Stimulated activated CD4-positive, alpha-beta T cell treated with anti-CD3 and anti-CD28 coated beads, Interleukin-12 subunit alpha, Interleukin-12 subunit beta, amount 100 ng/mL, for 4 hours (primary cell): ENCODE measurements at places on chromosomes 7 and 10.

DNA sequence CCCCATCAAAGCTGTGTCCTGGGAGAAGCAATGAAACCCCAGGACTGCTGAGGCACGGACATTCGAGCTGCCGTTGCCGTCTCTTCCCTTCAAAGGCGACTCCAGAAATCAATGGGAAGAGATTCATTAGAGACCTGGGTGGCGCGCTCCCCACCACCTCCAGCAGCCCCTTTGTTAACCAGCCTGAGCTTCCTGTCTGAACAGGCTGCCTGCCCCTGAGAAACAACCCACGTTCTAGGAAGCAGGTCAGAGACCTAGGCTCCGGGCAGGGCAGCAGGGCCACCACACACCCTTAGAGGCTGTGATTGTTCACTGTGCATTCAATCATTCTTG, 110.9 kb upstream of the PPIF start:
- no peak for DNase-seq

DNA sequence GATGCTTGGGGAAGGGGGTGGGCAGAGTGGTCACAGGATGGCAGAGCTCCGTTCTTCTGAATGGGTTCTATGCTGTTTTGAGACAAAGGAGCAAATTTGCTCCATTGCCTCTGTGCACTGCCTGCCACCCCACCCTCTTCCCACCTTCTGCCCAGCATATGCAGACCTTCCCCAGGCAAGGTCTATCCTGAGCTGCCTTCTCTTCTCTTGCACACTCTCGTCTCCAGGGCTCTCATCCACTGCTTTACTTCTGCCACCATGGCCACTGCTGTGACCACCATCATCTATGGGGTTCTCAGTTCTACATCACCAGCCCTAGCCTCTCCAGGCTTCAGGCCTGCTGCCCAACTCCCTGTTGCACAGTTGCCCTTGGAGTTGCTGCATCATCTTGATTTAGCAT, 230.4 kb downstream of the TMEM178B start:
- no peak for DNase-seq

- DNase-seq: no peak
Observed at GRCh38 chr7:44073664-44074348, 8.4 kb upstream of the PGAM2 start.

DNA sequence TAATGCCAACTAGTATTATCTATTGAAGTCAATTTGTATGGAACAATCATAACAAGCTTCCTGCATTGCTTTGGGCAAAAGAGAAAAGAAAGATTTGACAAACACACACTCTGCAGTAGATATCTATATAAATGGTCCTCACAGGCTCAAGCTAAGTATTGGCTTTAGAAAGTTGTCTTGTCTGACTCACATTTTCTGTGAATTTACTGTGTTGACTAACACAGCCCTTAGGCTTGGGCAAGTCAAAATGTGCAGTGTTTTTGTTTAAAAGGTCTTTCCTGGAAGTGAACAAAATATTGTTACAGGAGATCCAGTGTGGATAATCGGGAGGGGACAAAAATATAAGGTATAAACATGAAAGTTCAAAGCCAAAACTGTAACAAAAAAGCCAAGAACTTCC, 194.4 kb downstream of the RELN start:
- no peak for DNase-seq

- no peak for DNase-seq
Observed at GRCh38 chr7:105650382-105650970, 69.2 kb upstream of the EFCAB10 start.

DNA sequence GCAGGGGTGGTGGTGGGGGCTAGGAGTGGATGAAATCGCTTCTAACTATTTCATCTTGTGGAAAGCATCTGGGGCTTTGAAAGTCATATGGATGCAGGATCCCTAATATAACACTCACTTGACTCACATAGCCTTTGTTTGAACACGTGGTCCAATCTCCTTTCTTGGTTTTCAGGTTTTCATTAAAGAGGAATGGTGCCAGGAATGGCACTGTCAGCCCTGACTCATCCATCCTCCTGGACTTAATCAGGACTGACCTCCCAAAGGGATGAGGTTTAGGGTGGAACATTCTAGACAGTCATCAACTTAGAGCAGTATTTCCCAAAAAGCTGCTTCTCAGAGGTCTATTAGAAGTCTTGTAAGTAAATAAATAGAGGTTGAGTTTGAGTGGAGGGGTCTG, 162.0 kb upstream of the PLXNA4 start:
- DNase-seq: no peak

DNA sequence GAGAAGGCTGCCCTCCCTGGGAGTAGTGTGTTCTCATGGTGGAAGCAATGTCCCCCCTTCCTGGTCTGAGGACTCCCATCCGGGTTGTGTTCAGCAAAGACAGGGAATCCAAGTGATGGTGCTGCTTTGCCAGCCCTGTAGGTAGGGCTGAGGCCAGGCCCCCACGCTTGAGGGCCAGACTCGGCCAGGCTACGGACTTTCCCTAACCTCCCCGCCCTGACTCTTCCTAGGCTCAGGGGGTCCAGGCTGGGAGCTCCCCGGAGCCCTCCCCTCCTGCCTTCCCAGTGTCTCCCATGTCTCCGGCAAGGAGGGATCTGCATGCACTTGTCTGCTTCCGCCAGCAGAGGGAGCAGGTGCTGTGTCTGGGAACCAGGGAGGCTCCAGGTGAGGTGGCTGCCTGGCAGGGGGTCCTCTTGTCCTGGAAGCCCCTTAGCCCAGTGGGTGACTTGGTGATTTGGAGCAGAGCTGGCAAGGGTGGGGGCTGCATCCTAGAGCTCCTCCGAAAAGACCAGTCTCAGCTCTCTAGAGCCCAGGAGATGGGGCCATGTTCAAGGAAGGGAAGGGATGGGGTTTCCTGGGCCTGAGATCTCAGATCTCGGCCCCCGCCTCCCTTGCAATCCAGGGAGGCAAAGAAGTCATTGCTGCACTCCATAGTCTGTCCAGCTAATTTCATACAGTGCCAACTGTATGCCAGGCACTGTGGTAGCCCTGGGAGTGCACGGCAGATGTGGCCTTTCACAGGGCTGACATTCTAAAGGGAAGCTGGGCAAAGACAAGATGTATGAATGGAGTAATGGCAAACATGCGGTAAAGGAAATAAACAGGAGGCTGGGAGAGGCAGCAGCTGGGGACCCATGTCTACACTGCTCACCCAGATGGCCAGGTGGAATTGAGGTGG, 20.3 kb upstream of the SFRP5 start:
- DNase-seq: peak; percentile 68

DNA sequence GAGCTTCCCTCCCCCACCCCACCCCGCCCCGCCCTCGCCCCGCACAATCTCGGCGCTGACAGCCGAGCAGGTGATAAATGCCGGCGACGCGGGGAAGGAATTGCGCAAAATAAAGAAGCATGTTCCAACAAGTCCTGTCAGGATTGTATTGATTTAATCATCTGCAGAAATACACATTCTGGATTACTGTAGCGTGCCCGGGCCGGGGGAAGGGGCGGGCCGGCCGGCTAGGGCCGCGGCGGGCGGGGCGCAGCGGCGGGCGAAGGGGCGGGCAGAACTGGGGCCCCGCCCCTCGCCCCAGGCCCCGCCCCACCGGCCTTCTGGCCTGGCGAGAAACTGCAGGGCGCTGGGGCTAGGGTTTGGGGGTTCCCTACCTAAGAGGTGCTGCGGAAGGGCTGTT, 88.9 kb upstream of the PAX2 start:
- DNase-seq: no peak

- no peak for DNase-seq
Observed at GRCh38 chr7:43716598-43716997, 12.7 kb downstream of the COA1 start.

DNA sequence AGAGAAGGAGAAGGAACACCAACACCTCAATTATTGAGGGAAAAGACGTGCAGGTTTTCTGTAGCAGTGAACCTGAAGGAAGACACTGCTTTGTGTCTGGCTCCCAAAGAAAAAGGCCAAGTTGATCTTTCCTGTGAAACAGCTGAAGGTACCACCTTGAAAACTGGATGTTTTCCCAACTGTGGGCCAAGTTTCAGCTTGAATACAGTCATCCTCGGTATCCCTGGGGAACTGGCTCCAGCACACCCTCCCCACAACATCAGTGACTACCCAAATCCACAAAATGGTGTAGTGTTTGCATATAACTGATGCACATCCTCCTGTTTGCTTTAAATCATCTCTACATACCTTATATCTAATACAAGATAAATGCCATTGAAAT, 297.0 kb upstream of the PITRM1 start:
- no peak for DNase-seq

DNA sequence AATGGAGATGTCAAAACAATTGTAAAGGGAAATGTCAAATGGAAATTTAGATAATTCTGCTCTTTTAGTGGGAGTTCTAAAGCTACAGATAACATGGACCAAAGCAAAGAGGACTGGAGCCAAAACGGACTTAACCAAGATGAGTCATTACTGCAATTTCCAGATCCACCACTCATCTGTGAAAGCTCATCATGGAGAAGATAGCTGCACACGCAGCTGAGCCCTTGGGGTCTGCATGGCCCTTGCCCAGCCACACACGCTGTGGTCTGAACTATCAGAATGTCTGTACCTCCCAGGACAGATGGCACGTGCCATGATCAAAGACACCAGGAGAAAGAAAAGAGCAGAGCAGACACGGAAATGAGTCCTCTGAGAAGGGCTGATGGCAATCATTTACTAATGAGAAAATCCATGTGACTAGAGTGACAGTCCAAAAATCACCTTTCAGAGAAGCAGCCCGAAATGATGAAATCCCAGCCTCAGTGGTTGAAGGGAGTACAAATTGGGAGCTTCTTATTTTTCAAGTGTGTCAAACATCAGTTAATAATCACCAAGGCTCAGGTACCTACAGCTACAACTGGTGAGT, 177.9 kb upstream of the MGMT start:
- DNase-seq: no peak

GRCh38 chr7:42029405-42029804, 207.6 kb downstream of the GLI3 start:
- DNase-seq: no peak

DNA sequence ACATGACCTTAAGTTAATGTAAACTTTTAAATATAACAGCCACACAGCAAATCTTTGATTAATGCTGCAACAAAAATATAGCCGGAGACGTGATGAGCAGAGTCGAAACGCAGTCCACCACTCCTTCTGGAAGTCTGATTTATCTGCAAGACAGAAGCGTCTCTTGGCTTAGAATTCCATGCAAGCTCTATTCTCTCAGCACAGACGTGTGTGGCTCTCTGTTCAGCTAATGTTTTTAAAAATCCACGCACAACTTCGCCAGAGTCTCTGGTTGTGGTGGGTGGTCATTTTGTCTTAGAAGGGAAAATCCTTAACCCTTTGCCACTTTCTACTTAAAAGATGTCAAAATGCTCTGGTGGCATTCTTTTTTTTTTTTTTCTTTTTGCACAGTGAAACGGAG, 438.0 kb upstream of the MGMT start:
- DNase-seq: no peak

DNA sequence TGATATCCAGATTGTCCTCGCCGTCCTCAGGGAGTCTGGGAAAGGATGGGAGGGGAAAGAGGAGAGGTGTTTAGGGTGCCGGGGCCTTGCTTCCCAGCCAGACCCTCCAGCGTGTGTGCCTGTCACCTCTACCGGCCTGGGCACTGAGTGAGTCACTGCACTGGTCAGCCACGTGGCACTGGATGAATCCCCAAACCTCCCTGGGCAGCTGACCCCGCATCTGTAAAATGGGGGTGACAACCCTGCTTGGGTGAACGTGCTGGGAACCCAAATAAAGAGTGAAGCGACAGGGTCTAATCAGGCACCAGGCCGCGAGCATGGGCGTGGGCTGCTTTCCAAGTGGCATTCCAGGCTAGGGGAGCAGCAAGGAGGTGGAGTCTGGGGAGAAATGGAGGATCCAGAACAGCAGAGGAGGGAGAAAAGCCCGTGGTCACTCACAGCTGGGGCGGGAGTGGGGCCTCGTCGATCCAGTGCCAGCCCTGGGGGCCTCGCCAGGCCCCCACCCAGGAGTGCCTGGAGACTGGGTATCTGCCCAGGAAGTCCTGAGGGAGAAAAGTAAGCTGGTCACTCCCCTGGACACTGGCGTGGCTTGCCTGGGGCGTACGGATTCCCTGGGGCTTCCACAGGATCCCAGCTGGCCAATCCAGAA, 29.7 kb downstream of the KLRG2 start:
- DNase-seq: no peak

DNA sequence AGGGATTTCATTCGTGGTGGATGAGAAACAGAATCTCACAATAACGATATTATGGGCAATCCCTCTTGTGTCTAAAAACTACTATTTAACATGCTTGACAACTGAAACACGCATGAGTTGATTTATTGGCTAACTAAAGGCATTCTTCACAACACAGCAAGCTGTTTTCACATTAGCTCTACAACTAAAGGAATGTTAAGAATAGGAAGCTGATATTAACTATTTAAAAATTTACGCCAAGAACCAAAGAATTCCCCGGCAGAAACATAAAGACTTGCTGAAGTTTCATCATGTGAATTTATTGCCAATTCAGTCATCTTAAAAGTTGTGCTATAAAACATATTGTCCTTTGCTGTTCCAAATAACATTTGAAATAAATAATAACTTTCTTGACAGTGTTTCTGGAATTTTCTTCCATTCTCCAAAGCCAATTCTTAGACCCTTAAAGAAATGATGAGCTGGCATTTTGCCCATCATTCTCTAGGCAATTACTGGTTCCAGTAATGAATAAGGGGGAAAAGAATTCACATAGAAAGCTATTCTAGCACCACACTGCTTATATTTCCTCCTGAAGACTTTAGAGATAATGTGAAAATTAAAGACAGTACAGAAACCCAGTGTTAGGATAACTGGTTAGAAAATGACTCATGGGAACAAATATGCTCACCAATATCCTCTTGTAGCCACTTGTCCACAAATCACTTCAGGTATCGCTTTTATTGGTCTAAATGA, 233.1 kb downstream of the PARD3 start:
- DNase-seq: no peak

- DNase-seq: no peak
Observed at GRCh38 chr7:91892821-91893340, 12.4 kb upstream of the MTERF1 start.

GRCh38 chr7:23469961-23470250, 385 bp downstream of the IGF2BP3 start:
- DNase-seq: no peak

DNA sequence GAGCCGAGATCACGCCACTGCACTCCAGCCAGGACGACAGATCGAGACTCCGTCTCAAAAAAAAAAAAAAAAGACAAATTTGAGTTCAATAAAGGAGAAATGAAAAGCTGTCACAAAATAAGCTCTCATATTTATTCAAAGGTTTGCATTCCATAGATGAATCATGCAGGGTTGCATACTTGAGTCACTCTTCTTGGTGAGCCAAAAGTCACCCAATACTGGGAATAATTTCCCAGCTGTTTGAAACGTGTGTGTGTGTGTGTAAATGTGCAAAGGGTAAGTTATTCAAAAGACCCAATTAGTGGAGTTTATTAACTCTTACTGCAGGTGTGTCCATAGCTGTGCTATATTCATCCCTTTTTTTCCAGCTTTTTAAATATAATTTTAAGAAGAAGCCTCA, 297.7 kb downstream of the CCDC3 start:
- DNase-seq: no peak

GRCh38 chr7:38694326-38694725, 63.2 kb upstream of the AMPH start:
- DNase-seq: no peak
